Stimulated activated CD4-positive, alpha-beta T cell treated with anti-CD3 and anti-CD28 coated beads, Interleukin-15, amount 100 ng/mL, for 1 hour (primary cell): ENCODE measurements at places on chromosomes 13 and 19.

DNA sequence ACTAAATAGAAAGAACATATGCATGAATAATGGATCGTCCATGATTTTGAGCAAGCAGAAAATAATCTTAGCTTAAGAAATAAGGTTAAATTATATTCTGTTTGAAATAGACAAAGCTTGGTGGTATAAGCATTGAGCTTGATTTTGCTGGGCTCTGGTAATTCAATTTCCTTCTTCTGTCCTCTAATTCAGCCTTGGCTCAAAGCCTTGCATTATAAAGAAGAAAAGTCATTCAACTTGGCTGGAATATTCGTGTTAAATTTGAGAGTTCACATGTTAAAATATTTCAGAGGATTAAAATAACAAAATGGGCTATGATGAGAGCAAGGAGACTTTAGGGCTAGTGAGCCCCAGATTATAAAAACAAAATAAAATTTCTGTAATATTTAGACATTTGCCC is 415.4 kb upstream of the PCDH20 start:
- no peak for DNase-seq

- DNase-seq = no peak
Measured at GRCh38 chr13:40613914-40614313, 52.5 kb downstream of the FOXO1 start.

DNA sequence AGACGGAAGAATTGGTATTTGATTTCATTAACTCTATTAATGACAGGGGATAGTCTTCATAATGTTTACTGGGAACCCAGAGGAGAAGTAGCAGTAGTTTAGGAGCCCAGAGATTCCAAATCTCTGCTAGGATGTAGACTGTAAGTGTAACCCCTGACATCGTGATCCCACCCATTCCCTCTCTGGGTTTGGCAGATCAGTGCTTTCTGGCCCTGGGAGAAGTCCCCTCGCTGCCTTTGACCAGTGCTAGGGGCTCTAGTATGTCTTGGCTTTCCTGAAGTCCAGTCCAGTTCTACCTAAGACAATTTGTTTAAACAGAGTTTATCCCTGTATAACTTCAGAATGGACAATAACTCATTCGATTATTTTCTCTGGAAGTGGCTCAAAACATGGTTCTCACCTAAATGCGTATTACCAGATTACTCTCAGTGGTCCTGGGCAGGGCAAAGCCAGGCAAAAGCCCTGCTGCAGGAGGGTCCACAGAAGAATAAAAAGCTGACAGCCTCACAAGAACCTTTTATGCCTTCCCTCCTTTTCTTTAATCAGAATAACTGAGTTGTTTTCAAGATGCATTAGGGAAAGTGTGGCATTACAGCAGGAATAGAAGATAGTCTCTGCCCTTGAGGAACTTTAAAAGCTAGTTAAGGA is 11.8 kb downstream of the KLF5 start:
- no peak for DNase-seq

DNA sequence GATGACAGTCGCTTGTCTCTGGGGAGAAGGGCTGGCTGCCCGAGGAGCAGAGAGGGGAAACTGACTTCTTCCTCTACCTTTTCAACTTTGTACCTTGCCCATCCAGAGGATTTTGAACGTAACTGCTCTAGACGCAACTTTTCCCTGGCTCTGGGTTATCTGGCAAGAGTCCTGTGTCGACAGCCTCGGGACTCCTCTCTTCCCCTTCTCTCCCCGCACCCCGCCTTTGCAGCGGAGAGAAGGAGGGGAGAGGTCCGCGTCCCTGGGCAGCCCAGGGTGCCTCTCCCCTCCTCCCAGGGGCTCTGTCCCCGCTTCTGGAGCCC is 574 bp downstream of the SH3GL1 start:
- DNase-seq = peak; percentile 18

- DNase-seq = no peak
Measured at GRCh38 chr19:10796653-10797052, 39.4 kb downstream of the TMED1 start.

GRCh38 chr13:40103864-40104263 is 448.4 kb downstream of the COG6 start:
- no peak for DNase-seq

GRCh38 chr19:44686896-44687295 is 12.1 kb upstream of the CEACAM16 start:
- DNase-seq = no peak

DNA sequence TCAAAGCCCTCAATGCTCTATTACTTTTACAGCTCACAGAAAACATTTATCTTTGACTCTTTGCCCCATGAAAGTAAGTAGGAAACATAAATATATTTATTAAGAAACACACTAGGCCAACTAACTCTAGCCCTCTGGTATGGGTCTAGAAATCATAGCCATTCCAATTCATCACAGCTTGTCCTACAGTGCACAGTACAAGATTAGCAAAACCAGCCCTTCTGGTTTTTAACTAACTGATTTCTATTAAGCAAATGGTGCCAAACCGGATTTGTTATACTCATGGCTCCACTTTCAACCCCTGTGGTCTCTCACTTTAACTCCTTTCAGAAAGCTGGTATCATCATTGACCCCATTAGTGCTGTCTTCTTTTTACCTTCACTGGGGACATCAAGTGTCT is 5.6 kb upstream of the LRRC63 start:
- DNase-seq = no peak

DNA sequence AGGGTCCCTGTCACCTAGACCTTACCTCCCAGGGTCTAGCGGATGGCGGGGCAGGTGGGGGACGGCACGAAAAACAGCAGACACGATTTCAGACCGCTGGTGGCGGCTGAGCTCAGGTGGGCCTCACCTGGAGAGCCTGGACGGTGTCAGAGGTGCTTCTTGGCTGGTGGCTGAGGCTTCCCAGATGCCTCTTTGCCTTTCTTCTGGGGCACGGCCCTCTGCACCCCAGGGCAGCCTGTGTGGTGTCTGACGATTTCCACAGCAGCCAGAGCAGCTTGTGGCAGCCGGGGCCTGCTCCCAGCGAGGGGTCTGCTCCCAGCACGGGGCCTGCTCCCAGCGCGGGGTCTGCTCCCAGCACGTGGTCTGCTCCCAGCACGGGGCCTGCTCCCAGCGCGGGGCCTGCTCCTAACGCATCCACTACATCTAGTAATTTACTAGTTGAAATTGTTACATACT is 66.7 kb downstream of the ATP11A start:
- no peak for DNase-seq

GRCh38 chr13:74423434-74423833 is 289.2 kb upstream of the KLF12 start:
- DNase-seq = no peak

DNA sequence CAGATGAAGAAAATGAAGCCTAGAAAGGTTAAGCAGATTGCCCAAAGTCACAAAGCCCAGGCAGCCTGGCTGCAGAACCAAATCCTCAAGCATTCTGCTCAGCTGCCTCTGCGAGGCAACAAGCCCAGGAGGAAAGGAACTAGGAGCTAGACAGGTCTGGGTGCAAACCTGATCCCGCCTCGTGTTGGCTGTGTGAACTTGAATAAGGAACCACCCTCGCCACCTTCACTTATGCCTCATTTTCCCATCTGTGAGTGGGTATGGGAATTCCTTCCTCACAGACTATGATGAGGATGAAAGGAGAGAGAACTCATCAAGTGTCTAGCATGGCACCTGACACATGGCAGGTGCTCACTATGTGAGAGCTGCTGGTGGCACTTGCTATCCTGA is 6.6 kb downstream of the SMG9 start:
- no peak for DNase-seq

- DNase-seq = no peak
Measured at GRCh38 chr13:97385854-97386253, 48.1 kb upstream of the RAP2A start.

GRCh38 chr19:313169-313987 is 22.2 kb upstream of the PLPP2 start:
- no peak for DNase-seq

GRCh38 chr19:1079566-1080111 is 12.7 kb downstream of the ARHGAP45 start:
- DNase-seq = peak; percentile 60

GRCh38 chr19:8531470-8531869 is 17.5 kb upstream of the ZNF414 start:
- DNase-seq = no peak

- DNase-seq = no peak
Measured at GRCh38 chr13:42036711-42037110, 11.7 kb upstream of the DGKH start.
